Activated naive CD8-positive, alpha-beta T cell treated with anti-CD3 and anti-CD28 coated beads, Interleukin-2, amount 10 ng/mL, durations not matched to agents 7 days and 5 days (primary cell): ENCODE measurements at places on chromosomes 16 and 17.

GRCh38 chr16:79607587-79607986, 7.0 kb upstream of the MAF start:
- no peak for DNase-seq

DNA sequence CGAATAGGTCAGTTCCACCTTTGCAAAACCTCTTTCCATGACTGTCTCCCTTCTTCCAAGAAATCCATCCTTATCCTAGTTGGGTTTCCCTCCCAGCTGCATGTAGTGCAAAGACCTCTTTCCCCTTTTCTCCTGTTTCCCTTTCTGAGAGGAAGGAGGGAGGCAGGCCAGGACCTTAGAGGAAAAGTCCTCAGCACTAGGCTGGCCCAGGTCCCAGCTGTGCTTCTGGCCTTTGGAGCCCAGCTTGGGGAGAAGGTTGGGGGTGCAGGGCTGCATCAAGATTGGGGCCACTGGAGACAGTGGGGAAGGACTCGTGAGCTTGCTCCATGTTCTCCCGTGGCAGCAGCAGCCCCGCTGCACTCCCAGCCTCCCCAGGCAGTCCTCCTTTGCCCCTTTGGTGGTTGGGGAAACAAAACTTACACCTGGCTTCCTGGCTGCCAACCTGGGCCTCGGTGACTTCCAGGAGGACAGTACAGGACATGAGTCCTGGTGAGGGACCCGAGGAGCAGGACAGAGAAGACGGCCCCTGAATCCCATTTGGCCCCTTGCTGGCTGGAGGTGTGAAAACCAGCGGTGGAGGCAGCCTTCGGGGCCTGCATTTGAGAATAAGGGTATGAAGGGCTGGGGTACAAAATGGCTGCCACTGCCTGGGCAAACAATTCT, 481 bp downstream of the HEXIM2 start:
- DNase-seq, result no peak

- no peak for DNase-seq
Measured at GRCh38 chr16:29226782-29227181, 179.7 kb downstream of the NPIPB11 start.

GRCh38 chr17:38751808-38752307, 683 bp upstream of the PSMB3 start:
- DNase-seq, result peak; percentile 95

DNA sequence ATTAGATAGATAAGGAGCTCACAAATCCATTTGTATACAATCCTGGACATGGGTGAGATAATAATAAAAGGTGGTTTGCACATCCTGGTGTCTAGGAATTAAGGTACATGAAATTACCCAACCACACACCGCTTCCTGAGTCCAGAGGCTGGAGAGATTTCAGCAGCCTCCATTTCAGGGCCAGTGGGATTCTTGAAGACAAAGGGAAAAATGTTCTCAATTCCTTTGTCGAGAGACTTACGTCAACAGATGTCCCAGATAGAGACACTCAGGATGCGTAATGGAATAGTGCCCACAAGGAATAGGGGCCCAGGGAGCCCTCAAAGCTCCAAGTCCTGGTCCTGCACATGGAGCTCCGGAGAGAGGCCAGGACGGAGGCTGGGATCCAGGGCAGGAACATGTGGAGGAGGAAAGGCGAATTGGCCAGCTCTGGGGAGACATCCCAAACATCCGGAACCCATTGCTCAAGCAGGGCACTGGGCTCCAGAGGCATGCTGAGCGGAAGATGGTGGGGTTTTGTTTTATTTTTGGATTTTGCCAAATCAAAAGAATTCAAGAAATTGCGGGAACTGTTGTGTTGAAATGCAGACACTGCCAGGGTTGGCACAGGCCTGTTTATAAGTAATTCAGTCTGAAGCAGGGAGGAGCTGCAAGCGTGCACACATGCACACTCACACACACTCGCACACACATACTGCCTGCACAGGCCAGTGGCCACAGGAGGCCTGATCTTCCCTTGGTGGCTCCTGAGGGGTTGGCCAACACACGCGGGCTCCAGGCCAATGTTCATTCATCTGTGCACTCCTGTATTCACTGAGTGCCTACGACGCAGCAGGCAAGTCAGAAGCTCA, 97.2 kb downstream of the NOG start:
- no peak for DNase-seq

DNA sequence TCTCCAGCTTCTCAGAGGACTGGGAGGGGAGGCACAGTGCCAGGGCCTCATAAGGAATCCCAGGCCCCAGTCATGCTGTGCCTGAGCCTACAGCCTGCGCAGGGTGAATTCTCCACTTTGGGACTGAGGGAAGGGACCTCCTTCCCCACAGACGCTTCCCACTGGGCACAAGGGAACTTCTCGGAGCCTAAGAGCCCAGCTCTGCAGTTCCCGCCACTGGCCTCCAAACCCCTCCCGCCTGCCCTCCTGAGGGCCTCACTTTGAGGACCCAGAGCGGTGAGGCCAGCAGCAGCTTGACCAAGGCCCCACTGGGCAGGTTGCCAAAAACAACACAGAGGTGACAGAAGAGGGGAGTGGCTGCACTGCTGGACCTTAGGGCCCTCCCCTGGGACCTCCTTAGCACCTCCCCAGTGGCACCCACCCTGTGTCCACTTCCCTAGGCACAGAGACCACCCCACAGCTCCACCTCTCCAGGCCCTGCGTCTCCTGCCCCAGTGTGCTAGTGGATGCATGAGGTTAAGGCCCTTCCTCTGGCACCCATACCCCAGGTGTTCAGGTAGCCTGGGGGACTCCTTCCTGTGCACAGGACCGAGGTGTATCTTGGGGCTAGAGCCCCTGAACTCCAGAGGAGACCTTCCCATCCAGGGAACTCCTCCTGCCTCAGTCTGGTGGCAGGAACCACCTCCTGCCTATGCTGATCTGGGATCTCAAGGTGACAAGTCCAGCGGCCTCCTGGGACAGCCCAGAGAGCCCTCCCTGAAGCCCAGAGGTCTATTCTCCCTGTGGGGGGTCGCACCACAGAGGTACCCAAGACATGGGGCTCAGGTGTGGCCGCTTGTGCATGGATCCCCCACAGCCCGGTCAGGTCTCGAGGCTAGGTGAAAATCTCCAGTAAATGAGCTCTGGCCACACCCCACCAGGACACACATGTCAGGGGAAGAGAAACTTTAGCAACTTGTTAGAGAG, 3.4 kb downstream of the CASKIN2 start:
- no peak for DNase-seq

DNA sequence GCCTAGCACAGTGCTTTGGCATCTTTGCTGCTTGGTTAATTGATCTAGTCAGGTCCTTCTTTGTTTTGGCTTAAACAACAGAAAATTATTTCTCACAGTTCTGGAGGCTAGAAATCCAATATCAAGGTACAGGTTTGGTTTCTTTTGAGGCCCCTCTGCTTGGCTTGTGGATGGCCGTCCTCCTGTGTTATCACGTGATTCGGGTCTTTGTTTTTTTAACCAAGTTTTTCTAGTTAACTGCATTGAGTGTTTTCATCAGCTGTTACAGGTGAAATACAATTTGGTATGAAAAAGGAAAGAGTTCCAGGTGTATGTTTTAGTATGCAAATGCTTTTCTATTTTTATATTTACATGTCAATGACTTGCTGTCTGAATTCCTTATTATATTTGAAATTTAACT, 2.8 kb downstream of the NLK start:
- DNase-seq, result no peak

DNA sequence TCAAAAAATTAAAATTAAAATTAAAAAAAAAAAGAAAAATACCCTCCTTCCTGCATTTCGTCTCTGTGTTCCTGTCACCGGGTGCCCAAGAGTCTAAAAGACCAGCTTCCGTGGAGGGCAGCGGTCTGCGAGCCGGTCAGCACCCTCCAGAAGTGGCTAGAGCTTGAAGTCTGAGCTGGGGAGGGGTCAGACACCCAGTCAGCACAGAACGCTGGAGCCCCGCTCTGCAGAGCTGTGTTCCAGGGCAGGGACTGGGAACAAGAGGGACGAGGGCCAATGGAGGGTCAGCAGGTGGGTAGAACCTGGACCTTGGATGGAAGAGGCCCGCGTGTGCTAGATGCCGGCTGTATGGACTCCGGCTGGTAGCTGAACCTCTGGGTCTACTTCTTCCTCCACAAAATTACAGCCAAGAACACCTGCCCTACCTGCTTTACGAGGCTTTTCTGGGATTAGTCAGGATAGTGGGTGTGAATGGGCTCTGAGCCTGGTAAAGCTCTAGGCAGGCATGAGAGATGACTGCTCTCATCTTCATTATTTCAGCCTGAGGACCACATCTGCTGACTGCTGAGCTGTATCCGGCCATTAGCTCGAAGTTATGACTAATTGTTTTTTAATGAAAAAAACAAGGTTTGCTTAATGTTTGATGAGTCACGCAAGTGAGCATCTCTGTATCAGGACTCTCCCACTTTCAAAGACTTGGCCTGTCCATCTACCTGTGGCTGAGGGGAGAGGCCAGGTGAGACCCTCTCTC, 5.9 kb downstream of the TRPV1 start:
- DNase-seq, result no peak

DNA sequence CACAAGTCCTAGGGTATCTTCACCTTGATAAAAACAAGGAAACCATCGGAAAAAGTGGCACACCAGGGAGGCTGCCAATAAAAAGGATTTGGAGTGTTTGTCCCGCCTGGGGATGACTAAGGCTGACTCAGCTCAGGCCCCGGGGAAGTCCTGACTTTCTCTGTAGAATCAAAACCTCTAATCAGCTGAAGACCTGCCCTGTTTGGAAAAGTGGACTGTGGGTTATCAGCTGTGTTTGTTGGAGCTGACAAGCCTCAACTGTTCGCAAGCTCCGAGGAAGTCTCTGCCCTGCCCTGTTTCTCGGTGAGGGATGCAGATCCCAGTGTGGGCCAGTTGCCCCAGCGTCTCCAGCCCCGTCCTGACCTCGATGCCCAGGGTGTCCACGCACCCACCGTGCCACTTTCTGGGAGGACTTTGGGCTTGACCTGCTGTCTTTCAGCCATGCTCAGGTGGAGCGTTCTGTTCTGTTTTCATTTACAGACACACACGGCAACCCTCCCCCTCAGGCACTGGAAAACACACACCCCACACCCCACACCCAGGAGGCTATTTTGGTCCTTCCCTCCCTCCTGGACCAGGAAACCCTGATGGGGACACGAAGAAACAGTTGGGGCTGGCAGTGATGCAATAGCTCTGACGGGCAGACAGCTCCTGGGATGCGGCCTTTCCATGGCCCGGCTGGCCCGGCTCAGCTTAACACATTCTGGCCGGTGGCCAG, 27.6 kb upstream of the PITPNA start:
- no peak for DNase-seq

GRCh38 chr17:61816538-61816937, 46.8 kb downstream of the BRIP1 start:
- no peak for DNase-seq

DNA sequence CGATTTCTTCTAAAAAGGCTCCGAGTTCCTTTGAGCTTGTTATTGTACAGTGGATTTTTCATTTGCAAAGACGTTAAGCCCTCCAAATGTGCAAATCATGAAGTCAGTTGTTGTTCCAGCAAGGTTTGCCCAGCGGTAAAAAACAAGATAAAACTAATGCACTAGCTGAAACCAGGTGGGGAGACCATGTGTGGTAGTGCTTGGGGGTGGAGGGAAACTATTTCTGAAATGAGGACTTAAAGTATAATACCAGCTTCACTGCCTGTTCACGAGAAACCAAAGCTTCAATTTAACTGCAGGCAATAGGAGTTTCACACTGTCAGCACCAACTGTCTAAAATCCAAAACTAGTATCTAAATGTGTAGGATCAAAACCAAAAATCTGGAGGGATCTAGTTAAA, 22.3 kb downstream of the SMARCE1 start:
- no peak for DNase-seq

GRCh38 chr17:40555296-40556190, 9.7 kb downstream of the CCR7 start:
- no peak for DNase-seq

GRCh38 chr17:77700165-77700881, 258.2 kb upstream of the TNRC6C start:
- no peak for DNase-seq

DNA sequence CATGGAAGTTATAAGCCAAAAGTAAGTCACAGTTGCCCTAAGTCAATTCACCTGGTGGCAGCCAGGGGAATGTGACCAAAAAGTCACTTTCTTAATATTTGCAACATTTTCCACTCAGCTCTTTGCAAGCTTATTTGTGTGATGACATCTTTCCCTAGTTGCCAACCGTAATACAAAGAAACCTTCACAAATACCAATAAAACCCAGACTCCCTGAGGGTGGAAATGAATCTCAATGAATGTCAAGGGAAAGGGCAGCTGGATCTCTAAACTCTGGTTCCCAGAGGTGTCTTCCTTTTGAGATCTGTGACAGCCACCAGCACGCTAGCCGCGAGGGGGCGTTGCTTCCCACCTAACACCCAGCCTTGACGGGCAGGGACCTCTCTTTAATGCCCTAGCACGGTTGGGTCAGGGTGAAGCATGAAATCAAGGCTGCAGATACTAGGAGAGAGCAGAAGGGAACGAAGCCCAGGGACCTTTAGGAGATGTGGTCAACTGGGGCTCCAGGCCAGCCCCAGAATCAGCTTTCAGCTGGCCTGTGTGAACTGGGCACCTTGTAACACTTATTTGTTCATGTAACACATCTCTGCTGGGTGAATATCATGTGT, 82.2 kb downstream of the CMC2 start:
- peak; percentile 60 for DNase-seq

DNA sequence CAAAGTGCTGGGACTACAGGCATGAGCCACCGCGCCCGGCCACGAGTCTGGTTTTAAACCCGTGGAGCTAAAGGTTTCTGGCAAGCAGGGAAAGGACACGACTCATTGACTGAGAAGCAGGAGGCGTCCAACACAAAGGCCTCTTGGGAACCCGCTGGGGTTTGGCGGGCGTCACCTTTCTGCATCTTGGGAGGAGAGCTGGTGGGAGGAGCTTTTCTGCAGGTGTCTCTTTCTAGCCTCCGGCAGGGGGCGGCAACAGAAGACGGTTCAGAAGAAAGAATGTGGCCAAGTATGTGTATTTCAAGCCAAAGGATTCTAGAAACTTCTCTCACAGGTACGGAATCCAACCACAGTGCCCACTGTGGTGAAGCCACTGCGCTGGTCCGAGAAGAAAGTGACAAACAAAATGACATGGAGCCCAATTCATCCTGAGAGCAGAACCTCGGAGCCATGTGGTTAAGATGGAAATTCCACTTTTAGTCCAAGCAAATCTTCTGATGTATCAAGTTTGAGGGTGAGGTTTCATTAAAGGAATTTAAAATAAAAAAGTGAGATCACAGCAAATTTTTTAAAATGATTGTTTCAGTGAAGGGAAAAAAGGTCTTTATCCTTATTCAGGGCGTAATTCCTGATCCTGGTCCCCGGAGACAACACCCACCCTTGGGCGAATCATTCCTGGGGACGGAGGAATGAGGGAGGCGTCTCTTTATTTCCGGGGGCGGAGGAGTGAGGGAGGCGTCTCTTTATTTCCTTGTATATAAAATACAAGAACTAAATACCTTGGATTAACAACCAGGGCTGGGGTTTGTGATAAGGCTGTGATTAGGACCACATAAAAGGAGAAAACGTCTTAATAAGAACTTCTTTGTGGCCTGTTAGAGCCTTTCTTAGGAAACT, 97.6 kb downstream of the MRM3 start:
- peak; percentile 70 for DNase-seq

- DNase-seq, result no peak
Measured at GRCh38 chr17:83198366-83199341, 119.2 kb downstream of the METRNL start.

- no peak for DNase-seq
Measured at GRCh38 chr17:71580220-71580619, 540.6 kb upstream of the SOX9 start.
